T-helper 2 cell (primary cell): ENCODE measurements at places on chromosomes 13 and 19.

DNA sequence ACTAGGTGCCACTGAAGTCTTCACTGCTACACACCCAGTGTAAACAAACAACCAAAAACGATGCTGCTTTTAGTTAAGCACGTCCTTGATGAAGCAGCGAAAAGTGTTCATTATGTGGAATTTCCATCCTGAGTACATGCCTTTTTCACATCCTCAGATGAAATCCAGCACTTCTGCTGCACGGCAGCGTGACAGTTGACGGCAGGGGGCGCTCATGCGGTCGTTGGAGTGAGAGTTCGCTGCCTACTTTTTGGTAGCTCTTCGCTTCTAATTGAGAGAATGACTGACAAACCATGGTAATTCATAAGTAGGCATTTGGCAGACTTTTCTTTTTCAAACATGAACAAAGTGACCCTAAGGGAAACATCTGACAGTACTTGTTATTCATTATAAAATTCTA lies 1124.9 kb downstream of the EFNB2 start:
- DNase-seq, result no peak

DNA sequence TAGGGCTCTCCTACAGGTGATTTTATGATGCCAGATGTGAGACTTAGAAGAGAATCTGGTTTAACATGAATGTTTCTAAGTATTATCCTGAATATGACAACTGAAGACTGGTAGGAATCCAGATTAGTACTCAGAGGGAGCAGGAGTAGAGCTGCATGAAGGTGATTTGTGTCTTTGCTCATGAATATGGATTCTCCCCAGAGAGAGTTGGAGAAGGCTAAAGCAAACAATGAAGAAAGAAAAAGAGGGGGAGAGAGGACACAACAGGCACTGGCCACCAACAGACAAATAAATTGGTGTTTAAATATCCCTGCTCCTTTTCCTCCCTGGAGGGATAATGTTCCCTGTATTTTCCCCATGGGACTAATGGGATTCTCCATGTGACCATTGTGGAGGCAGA lies 427.0 kb upstream of the KLF12 start:
- no peak for DNase-seq

GRCh38 chr19:50500753-50501151 lies 10.2 kb downstream of the JOSD2 start:
- no peak for DNase-seq

DNA sequence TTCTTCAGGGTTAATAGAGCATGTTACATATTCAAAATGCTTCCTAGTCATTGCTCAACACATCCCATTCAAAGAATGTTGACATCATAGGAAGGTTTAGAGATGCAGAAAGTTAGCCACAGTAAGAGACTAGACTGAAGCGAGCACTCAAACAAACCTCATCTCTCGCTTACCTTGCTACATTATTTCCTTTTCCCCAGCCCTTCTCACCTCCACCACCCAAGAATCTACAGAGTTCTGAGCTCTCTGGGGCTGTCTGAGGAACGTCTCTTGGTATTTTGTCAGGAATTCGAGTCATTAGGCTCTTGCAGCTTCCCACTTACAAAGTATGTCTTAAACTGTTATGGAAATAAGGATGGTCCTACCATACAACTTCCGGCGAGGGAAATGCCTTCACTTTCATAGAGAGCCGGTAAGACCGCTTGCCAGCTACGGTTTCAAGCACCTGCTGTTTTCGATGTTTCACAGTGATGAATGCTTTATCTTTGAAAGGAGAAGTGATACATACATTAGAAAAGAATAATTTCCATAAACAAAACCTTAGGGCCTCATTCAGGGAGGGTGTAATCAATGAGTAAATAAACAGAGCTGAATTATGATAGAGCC lies 65.1 kb downstream of the FLT1 start:
- no peak for DNase-seq

DNA sequence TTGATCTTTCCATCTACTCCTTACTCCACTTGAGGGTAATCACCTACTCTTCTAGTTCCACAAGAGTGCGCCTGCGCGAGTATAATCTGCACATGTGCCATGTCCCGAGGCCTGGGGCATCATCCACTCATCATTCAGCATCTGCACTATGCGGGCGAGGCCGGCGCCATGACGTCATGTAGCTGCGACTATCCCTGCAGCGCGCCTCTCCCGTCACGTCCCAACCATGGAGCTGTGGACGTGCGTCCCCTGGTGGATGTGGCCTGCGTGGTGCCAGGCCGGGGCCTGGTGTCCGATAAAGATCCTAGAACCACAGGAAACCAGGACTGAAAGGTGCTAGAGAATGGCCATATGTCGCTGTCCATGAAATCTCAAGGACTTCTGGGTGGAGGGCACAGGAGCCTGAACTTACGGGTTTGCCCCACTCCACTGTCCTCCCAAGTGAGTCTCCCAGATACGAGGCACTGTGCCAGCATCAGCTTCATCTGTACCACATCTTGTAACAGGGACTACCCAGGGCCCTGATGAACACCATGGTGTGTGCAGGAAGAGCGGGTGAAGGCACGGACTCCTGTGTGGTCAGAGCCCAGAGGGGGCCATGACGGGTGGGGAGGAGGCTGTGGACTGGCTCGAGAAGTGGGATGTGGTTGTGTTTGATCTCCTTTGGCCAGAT lies 2.7 kb upstream of the KLK2 start:
- DNase-seq, result no peak

- no peak for DNase-seq
Observed at GRCh38 chr13:29379865-29380264, 215.6 kb downstream of the SLC7A1 start.

GRCh38 chr13:97228850-97229521 lies 6.9 kb downstream of the MBNL2 start:
- no peak for DNase-seq
